ENCODE measurements at places on chromosomes 2 and 18.
A peak's percentile ranks its signal among the peaks of the same experiment; 100 is the strongest.

GRCh38 chr2:32360416-32360815 is 3.6 kb downstream of the BIRC6 start:
- DNase-seq, result peak; percentile 30

DNA sequence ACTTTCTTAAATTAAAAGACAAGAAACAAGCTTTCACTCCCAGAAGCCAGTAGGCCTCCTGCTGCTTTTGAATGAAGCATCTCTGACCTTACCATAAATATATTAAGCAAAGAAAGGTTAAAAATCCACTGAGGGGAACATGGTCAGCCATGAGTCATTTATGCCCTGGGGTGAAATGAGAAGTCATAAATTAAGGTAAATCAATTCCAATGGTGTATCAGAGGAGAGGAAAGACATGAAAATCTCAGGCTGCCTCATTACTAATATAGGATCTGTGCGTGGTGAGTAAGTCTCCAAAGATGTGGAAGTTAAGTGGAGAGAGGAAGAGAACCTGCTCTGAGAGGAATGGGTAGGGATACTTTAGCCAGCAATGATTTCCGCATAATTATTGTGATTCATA is 292.3 kb upstream of the CHAC2 start:
- DNase-seq, result no peak

- peak; percentile 53 for DNase-seq
These were observed 43.2 kb upstream of the NOSTRIN start for GRCh38 chr2:168758970-168759820.

DNA sequence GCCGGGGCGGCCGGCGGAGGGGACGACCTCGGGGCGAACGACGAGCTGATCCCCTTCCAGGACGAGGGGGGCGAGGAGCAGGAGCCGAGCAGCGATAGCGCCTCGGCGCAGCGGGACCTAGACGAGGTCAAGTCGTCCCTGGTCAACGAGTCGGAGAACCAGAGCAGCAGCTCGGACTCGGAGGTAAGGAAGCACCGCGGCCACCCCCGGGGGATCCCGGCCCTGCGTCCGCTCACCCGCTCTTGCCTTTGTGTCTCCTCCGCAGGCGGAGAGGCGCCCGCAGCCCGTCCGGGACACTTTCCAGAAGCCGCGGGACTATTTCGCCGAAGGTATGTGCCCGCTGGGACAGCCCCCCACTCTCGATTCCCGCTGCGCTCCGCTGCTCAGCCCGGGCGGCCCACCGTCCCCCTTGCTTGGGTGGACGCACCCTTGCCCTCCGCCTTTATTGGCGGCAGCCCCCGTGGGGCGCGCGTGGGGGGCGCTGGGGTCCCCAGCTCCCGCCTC is 611 bp downstream of the TCF7L1 start:
- DNase-seq, result no peak

DNA sequence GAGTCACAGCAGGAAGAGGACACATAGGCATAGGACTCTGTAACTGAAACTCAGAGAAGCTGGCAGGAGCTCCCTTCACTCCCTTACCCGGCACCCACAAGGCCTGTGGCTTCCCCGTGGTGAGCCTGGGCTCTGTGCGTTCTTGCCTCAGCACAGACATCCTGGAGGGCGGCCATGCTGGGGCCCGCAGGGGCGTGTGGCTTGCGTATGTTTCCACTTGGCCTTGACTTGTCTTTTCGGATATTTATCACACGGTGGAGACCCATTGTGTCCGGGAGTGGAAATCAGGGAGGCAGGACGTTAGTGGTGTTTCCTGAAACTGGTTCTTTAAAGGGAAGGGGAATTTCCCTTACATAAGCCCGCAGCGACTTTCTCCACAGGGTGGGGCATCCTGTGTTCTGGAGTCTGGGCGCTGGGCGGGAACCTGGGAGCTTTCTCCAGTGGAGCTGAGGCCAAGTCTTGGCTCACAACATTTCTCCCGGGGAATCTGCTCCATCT is 49.9 kb upstream of the EML6 start:
- peak; percentile 58 for DNase-seq

DNA sequence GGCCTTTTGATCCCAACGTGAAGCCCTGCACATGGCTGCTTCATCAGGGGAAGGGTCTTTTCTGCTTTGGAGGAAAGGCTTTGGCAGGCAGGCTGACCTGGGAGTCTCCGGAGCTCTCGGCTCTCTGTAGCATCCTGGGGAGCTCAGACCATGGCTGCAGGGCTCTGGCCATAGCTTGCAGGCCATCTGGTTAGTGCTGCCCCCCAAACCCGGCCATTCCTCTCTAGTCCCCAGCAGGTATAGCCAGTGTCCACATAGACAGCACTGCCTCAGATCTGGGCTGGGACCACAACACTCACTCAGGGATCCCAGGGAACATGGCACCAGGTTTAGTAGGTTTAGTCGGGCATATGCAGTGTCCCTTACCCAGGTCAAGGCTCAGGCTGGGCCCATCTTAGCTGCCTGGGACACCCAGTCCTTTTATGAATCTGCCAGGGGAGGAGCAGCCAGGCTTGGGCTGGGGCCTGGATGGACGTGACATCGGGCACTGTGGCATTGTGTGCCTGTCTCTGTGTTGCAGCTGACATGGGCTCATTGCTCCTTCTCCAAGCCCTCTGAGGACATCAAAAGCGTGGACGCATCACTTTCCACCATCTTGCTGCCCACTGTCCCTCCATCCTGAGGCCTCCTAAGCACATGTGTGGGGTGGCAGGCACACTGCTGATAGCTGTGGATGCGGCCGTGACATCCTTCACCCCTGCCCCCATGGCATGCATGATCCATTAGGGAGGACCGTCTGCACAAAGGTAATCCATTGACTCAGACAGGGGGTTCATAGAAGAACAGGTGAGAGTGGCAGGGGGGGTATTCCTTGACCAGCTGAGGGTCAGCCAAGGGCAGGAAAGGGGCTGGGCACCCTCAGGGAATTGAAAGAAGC is 19.2 kb upstream of the GPR35 start:
- no peak for DNase-seq

- no peak for DNase-seq
These were observed 124.3 kb downstream of the TMEM18 start for GRCh38 chr2:552906-553305.

DNA sequence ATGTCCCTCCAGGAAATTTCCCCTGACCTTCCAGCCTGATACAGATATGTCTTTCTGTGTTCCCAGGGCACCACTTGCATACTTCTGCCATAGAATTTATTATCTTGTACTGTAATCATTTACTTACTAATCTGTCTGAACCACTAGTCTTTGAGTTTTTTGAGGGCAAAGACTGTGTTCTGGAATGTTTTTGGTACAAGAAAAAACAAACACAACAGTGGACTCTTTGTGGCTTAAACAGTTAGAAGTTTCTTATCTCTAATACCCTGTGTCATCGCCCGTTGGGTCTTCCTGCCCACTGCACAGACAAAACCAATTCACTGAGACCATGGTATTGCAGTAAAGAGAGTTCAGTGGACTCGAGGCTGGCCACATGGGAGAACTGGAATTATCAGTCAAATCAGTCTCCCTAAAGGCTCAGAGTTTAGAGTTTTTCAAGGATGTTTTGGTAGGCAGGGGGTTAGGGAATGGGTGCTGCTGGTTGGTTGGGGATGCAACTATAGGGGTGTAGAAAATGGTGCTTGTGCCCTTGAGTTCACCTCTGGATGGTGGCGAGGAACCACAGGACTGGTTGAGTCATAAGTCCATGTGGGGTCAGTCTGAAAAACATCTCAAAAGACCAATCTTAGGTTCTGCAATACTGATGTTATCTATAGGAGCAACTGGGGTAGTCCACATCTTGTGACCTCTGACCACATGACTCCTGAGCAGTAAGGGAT is 20.3 kb downstream of the RALB start:
- no peak for DNase-seq

DNA sequence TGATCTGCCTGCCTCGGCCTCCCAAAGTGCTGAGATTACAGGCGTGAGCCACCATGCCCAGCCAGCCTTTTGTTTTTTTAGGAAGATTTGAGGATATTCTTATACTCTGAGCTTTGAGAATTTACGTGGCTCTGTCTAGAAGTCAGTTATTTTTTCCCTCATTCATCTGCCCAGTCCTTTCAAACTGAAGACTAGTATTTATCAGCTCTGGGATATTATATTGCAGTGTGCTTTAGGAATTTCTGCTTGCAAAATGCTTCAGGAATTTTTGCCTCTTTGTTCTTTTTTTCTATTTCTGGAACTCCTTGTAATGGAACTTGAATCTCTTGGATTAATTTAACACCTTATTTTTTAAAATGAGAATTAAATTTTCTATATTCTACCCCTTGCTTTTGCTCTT is 22.6 kb downstream of the ACSL3 start:
- no peak for DNase-seq

- DNase-seq, result no peak
These were observed 60.6 kb downstream of the KIF1A start for GRCh38 chr2:240759459-240759858.

DNA sequence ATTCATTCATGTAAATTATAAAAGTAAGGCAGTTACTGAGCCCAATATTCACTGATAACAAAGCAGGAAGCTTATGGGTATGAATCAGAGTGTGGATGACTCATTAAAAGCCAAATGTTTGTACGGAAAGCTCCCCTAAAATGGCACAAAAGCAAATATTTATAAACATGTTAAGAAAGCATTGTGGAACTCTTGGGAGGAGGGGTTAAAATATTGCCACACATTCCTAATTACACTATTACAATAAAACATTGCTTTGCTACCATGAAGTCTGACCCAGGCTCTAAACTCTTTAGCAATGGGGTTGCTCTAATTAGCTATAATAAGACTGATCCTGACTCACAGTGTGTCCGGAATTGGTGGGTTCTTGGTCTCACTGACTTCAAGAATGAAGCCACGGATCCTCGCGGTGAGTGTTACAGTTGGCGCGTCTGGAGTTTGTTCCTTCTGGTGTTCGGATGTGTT is 110.9 kb downstream of the NAB1 start:
- DNase-seq, result no peak

DNA sequence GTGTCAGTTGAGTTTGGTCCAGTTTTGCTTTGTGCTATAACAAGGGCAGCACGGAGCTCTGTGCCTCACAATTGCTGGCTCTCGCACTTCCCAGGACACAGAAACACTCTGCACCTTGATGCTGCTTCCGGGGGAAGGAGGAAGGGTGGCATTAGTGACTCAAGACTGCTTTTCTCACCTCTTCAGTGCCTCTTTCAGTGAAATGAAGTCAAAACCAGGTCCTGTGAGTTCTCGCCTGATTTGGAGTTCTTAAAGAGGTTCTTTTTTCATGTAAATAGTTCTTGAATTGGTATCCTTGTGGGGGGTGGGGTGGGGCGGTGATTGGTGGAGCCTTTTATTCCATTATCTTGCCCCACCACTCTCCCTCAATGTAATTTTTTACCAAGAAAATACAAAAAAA is 91.5 kb upstream of the MYT1L start:
- no peak for DNase-seq

GRCh38 chr2:96950381-96951124 is 35.8 kb downstream of the FAM178B start:
- no peak for DNase-seq

- DNase-seq, result no peak
These were observed 61.9 kb upstream of the HK2 start for GRCh38 chr2:74772046-74772445.

DNA sequence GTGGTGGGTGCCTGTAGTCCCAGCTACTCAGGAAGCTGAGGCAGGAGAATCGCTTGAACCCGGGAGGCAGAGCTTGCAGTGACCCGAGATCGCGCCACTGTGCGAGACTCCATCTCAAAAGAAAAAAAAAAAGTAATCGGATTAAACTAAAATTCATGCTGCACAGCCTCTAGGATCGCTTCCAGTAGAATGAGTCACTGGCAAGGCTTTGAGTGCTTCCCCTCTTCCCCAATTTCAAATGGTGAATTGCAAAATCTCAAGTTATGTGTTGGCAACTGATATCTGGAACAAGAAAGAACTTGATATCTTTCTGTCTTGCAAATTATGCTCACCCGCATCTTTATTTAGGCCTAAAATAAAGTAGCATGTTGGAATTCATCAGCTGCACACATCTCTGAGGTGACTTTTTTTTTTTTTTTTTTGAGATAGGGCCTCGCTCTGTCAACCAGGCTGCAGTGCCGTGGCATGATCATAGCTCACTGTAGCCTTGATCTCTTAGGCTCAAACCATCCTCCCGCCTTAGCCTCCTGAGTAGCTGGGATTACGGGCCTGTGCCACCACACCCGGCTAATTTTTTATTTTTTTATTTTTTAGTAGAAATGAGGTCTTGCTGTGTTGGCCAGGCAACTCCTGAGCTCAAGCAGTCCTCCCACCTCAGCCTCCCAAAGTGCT is 12.7 kb downstream of the TTC39C start:
- no peak for DNase-seq

DNA sequence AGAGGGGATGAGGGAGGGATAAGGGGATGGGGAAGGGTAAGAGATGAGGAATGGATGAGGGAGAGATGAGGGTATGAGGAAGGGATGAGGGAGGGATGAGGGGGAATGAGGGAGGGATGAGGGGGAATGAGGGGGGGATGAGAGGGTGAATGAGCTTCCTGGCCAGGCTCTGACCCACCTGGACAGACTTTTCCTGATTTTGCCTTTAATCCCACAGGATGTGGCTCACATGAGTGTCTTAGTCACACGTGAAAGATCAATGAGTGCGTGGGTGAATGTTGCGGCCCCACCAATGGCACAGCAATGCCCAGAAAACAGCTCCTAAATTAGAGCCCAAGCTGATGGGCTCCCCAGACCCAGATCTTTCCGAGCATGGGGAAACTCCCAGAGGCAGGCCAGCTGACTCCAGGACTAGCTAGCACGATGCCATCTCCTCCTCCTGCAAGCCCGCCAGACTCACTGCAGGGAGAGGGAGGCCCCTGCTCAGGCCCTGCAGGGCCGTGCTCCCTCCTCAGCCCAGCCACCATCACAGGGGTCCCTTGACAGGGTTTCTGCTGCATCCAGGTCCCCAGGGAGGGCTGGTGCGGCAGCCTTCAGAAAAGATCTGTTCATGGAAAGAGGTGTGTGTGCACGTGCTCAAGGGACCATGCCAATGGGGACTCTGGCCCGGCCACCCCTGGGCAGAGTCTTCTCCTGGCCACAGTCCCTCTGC is 41.4 kb downstream of the AQP12A start:
- DNase-seq, result no peak

DNA sequence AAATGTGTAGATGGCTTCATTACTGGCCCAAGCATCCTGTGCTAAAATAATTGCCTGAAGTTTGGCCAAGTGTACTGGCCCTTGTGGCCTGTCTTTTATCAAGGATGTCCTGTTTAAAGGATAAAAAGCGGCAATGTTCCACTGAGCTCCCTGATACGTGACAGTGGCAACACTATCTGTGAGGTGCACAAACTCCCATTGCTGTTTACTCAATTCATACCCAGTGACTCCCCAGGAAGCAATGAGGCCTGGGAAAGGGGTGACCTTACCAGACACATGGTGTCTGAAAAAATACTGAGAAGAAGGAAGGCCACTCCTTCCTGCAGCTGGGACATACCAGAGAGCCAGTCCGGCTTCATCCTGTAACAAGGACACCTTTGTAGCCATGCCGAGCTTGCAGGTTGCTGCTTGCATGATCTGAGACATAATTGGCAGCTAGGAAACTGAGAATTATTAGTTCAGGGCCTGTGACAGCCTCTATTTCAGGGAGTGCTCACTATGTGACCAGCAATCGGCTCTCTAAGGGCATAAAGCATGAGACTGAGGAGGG is 198.5 kb upstream of the LRATD1 start:
- DNase-seq, result no peak

Measured in activated CD4-positive, alpha-beta T cell treated with anti-CD3 and anti-CD28 coated beads, Interleukin-2, amount 50 U/mL, for 16 hours (primary cell).